ENCODE measurements at places on chromosomes 4 and X. TPM values are rescaled to one million over a fixed set of nuclear protein-coding genes. Genes with fewer than 3 reads are reported as not detected.

DNA sequence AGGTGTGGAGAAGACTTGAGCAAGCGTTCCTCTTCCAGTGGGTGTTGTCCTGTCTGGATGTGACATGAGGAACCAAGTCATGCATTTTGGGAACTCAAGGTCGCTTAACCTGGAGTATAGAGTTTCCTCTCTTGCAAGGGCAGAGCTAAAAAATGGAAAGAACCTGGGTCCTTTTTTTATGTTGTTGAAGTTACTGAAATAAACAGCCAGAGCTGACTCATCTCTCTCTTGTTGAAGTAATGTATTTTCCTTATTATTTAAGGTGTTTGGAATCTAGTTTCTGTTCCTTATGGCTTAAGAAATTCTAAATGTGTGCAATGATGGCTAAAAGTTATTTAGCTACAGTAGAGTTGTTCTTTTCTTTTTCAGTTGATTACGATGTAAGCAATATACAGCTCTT, 314.5 kb downstream of the CAMK2D start:
- peaks cover 27% of the 10 kb centered on the region for H3K4me1 ChIP-seq
- no peak overlapping the region for H3K27ac ChIP-seq
- H3K4me3 ChIP-seq, result no peak overlapping the region
- H3K36me3 ChIP-seq, result no peaks in the 10 kb centered on the region

DNA sequence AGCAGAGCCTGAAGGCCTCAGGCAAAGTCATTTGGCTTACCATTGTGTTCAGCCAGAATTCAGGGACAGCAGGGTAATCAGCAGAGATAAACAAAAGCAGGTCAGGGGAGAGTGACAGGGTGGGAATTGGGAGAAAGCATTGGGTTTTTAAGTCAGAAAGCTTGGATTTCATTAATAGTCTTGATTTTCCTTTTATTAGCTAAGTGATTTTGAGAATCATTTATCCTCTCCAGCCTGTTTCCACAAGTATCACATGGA, 410.1 kb downstream of the HNRNPD start:
- H3K27me3 ChIP-seq, result no peaks in the 10 kb centered on the region
- no peaks in the 10 kb centered on the region for H3K4me1 ChIP-seq
- no peak overlapping the region for H3K4me3 ChIP-seq
- no peak for DNase-seq

DNA sequence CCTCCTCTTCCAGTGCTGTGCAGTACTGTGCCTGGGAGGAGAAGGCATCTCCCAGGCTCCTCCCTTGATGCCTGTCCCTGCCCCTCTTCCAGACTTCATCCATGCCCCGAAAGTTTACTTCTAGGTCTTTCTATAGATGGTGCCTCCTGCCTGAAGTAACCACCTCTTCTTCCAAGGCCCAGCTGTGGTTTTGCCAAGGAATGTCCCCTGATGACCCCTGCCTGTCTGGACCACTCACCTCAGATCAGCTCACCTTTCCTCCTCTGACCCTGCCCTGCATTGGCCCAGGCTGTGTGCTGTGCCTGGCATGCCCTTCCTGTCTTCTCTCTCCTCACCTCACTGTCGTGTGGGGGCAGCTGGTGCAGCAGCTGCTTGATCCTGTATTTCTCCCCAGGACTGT, 6.8 kb downstream of the PRICKLE3 start:
- H3K4me3 ChIP-seq, result no peak overlapping the region
- H3K4me1 ChIP-seq, result no peaks in the 10 kb centered on the region
- H3K27ac ChIP-seq, result no peak overlapping the region
- H3K36me3 ChIP-seq, result peaks cover 76% of the 10 kb centered on the region
- DNase-seq, result no peak
- H3K27me3 ChIP-seq, result no peaks in the 10 kb centered on the region

GRCh38 chr4:76199664-76200211, 13.9 kb downstream of the SCARB2 start:
- no peak overlapping the region for H3K4me3 ChIP-seq
- no peaks in the 10 kb centered on the region for H3K27me3 ChIP-seq
- no peaks in the 10 kb centered on the region for H3K36me3 ChIP-seq
- peaks cover 91% of the 10 kb centered on the region for H3K4me1 ChIP-seq

GRCh38 chrX:17654116-17654515, 83.2 kb upstream of the SCML1 start:
- no peak overlapping the region for H3K4me3 ChIP-seq
- no peaks in the 10 kb centered on the region for H3K36me3 ChIP-seq

DNA sequence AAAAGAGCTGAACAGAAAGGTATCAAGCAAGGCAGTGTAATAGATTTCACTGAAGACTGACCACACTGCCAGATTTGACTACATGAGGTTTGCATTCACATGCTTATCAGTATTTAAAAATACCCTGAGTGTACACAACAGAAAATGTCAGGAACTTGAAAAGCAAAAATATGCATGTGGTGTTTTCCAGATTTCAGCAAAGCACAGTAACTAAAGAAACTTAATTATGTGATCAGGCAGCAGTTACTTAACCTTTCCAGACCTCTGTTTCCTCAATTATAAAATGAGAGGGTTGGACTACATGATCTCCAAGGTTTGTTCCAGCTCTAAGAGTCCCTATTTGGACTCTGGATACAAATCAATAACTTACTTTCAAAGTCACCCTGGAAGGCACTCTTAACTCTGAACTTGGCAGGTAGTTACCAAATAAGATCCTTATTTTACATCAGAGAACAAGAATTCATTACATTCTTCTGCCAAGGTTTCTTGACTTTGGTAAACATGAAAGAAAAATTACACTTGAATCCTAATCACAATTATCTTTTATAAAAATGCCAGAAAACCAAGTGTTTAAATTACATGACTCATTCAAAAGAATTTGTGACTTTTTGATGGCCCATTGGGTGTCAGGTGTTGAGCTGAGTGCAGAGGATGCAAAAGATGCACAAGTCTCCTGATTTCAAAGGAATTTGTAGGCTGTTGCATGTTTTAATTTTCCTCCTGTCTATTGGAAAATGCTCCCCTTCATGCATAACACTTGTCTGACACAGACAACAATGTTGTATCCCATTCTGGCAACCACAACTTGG, 241.6 kb downstream of the MGST2 start:
- H3K4me1 ChIP-seq, result peaks cover 3% of the 10 kb centered on the region
- H3K27ac ChIP-seq, result no peak overlapping the region
- no peak for DNase-seq
- H3K36me3 ChIP-seq, result no peaks in the 10 kb centered on the region
- no peaks in the 10 kb centered on the region for H3K27me3 ChIP-seq

DNA sequence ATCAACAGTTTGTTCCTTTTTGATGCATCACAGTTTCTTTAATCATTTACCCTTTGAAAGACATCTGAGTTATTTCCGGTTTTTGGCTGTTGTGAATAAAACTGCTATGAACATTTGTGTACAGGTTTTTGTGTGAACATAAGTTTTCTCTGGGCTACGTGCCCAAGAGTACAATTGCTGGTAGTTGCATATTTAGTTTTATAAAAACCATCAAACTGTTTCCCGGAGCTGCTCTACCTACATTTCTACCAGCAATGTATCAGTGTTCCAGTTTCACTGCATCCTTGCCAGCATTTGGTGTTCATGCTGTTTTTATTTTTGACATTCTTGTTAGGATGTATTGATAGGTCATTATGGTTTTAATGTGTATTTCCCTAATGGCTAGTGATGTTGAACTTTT, 17.3 kb downstream of the KDM6A start:
- H3K27ac ChIP-seq, result no peak overlapping the region
- DNase-seq, result no peak
- H3K4me1 ChIP-seq, result peaks cover 10% of the 10 kb centered on the region
- no peak overlapping the region for H3K4me3 ChIP-seq

DNA sequence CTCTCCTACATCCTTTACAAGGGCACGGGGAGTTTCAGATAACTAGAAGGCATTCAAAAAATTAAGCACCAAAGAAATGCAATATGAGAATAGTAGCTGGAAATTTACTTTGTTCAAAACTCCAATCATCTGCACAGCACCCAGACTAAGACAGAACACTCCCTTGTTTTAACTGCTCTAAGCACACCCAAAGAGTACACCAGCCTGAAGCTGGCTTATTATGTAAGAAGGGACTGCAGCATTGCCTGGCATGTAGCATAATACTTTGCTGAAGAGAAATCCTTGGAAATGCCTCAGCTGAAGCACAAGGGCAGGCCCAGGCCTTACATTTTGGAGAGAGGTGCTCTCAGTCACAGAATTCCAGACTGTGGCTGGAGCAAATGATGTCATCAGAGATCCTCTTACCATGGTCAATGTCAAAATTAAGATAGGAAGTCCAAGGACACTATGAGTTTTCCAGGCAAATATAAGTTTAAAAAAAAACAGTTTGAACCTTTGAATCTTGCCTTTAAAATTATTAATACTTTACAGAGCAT, 14.8 kb downstream of the ARHGEF6 start:
- no peak overlapping the region for H3K27ac ChIP-seq
- H3K4me1 ChIP-seq, result peaks cover 31% of the 10 kb centered on the region
- no peaks in the 10 kb centered on the region for H3K36me3 ChIP-seq

DNA sequence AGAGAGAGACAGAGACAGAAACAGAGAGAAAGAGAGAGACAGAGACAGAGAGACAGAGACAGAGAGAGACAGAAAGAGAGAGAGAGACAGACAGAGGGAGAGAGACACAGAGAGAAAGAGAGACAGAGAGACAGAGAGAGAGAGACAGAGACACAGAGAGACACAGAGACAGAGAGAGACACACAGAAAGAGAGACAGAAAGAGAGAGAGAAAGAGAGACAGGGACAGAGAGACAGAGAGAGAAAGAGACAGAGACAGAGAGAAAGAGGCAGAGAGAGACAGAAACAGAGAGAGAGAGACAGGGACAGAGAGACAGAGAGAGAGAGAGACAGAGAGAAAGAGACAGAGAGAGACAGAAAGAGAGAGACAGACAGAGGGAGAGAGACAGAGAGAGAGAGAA, 52.9 kb downstream of the CRLF2 start:
- H3K36me3 ChIP-seq, result no peaks in the 10 kb centered on the region
- no peak for DNase-seq
- H3K4me1 ChIP-seq, result no peaks in the 10 kb centered on the region
- no peaks in the 10 kb centered on the region for H3K27me3 ChIP-seq
- no peak overlapping the region for H3K27ac ChIP-seq

DNA sequence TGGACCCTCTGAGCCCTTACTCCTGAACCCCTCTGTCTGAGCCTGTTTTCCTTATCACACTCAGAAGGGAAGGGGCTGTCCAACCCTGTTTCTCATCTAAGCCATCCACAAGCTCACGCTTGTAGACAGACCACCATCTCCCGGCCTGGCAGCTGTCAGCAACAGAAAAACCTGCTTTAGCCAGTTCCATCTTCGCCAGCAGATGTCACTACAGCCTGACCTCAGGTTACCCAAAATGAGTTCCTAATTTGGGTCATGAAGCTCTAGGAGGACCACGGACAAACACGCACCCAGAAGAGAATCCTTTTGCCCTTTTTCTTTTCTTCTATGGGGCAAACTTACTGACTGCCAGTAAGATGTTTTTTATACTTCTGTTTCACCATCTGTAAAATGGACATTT, 445.4 kb downstream of the BCOR start:
- DNase-seq, result no peak
- H3K36me3 ChIP-seq, result no peaks in the 10 kb centered on the region
- H3K4me3 ChIP-seq, result no peak overlapping the region
- H3K27me3 ChIP-seq, result no peaks in the 10 kb centered on the region
- no peaks in the 10 kb centered on the region for H3K4me1 ChIP-seq

- no peaks in the 10 kb centered on the region for H3K4me1 ChIP-seq
- no peaks in the 10 kb centered on the region for H3K36me3 ChIP-seq
- DNase-seq, result no peak
- no peak overlapping the region for H3K4me3 ChIP-seq
These were observed 46.4 kb upstream of the NEUROG2 start for GRCh38 chr4:112562254-112562879.

GRCh38 chr4:53346920-53347852, 18.7 kb downstream of the SCFD2 start:
- no peak overlapping the region for H3K4me3 ChIP-seq
- H3K27ac ChIP-seq, result no peak overlapping the region
- no peaks in the 10 kb centered on the region for H3K27me3 ChIP-seq
- peaks cover 38% of the 10 kb centered on the region for H3K36me3 ChIP-seq
- no peaks in the 10 kb centered on the region for H3K4me1 ChIP-seq

The RASL11B gene
- 0.70 TPM for total RNA-seq

The CTSO gene
- 9.8 TPM for total RNA-seq

The RBM46 gene
- not detected for total RNA-seq
